Head of caudate nucleus (tissue), 42 donors: ENCODE measurements at places on chromosomes 11 and 22.

GRCh38 chr11:73652856-73653559 is 6.6 kb downstream of the PLEKHB1 start:
- DNase-seq, result no peak

- DNase-seq, result peak; percentile 44
Measured at GRCh38 chr22:21657360-21658032, 8.3 kb upstream of the PPIL2 start.

GRCh38 chr22:37184816-37185541 is 3.1 kb downstream of the C1QTNF6 start:
- no peak for DNase-seq

GRCh38 chr11:47111318-47111804 is 65.3 kb downstream of the ARFGAP2 start:
- DNase-seq, result no peak

DNA sequence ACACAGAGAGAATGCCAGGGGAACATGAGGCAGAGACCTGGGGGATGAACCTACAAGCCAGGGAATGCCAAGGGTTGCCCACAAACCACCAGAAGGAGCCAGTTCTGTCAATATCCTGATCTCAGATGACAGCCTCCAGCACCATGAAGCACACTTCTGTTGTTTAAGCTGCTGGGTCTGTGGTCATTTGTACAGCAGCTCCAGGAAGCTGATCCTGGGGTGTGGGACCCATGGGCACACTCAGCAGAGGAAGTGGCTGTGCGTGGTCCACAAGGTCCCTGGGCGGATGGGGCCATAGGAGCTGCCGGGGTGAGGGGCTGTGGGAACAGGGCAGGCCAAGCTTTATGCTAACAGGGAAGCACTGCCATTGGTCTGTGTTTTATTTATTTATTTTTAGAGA is 12.1 kb downstream of the PPM1F start:
- DNase-seq, result no peak
